ENCODE measurements at places on chromosomes 4 and X.
A peak's percentile ranks its signal among the peaks of the same experiment; 100 is the strongest.

- DNase-seq, result no peak
These were observed 148.0 kb downstream of the RAPGEF2 start for GRCh38 chr4:159250751-159251325.

DNA sequence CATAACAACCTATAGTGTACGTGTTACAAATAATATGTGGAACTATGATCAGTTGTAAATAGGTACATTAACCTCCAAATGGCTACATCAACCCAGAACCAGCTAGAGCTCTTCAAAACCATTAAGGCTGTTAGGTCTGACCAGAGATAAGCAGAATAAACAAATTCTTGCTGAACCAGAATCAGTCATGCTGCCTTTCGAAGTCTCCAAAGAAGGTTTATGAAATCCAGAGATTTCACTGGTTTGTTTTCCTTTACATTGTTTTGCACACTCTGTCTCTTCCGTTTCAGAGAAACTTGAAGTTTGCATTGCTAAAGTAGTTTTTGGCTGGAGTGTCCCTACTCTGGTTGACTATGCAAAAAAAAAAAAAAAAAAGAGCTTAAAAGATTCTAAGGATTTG, 177.3 kb upstream of the SLIT2 start:
- DNase-seq, result no peak

GRCh38 chrX:102959471-102959870, 22.4 kb downstream of the RAB40AL start:
- DNase-seq, result no peak

- no peak for DNase-seq
These were observed 105.2 kb downstream of the RBMX2 start for GRCh38 chrX:130507015-130507414.

DNA sequence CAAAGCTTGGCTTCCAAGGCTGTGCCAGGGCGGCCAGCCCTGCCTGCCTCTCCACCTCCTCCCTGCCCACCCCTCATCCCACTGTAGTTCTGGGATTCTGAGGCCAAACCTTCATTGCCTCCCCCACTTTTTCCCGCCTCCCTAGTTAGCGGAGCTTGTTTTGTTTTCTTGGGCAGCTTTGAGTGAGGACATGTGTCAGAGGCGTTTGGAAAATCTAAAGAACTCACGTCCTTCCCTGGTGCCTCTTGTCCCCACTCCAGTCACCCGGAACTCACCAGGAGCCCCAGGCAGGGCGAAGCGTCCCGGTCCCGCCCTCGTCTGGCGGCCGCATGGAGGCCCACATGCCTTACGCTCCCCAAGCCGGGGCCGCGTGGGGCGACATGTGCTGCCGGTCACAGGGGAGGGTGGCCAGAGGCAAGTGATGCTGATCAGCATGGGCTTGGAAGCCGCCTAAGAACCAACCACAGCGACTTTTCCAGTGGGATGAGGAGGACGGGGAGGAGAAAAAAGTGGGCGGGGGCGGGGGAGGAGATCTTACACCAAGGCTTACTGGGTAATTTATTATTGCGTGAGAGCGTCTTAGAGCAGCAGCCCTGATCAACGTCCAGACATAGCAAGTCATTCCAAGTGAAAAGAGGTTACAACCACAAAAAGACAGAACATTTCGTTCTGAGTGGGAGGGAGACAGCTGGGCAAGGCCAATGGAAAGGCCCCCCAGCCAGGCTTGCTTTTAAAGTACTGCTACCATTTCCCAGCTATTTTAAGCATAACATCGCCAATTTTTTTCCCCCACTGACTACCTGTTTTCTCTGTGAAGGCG, 48.5 kb downstream of the PRPS1 start:
- DNase-seq, result peak; percentile 43

GRCh38 chrX:118496763-118497079, 1.1 kb downstream of the DOCK11 start:
- no peak for DNase-seq

GRCh38 chr4:6986072-6986780, 56.9 kb upstream of the TADA2B start:
- DNase-seq, result no peak

GRCh38 chrX:16559206-16559619, 90.7 kb upstream of the S100G start:
- DNase-seq, result no peak

DNA sequence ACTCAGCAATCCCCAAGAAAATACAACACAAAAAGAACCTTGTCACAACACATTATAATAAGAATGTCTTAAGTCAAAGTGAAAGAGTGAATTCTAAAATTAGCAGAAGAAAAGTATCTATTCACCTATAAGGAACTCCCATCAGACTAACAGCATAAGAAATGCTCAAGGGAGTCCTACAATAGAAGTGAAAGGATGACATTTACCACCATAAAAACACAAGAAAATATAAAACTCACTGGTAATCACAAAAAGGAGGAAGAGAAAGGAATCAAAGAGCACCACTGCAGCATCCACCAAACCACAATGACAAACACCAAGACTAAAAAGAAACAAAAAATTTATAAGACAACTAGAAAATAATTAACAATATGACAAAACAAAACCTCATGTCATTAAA, 257.0 kb upstream of the AGTR2 start:
- no peak for DNase-seq

GRCh38 chrX:135512508-135513129, 7.8 kb upstream of the INTS6L start:
- no peak for DNase-seq

- no peak for DNase-seq
These were observed 75.6 kb downstream of the SYTL5 start for GRCh38 chrX:38081909-38082308.

DNA sequence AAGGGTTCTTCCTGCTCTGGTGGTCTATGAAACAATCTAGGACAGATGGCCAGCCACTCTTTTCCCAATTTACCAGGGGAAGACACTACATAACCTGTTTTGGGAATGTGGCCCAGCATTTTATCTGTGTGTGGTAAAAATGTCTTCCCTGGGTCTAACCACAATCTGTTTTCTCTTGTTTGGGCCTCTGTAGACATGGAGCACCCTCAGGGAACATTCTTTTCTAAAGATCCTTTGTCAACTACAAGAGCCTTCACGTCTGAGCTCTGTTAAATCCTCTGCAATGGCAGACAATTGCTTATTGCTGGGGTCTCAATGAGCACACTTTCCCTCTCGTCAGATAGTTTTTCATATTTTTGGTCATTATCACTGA, 35.5 kb downstream of the PLAC1 start:
- DNase-seq, result no peak

DNA sequence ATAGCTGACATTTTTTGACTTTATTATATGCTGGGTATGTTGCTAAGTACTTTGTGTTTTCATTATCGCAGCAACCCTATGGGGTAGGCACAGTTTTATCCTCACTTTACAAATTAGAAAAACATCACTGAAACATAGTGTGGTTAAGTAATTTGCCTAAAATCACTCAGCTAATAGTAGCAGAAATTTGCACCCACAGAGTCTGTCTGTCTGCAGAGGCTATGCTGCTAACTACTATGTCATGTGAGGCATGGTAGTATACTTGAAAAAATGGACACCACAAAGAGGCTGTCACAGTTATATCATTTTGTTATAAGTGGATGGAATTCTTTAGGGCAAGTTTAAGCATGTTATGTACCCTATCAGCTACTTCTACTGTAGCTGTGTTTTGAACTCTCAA, 69.0 kb downstream of the STAG2 start:
- no peak for DNase-seq

All from naive B cell (primary cell).